ENCODE measurements at places on chromosomes 7 and 10. TPM values are rescaled to one million over a fixed set of nuclear protein-coding genes. Genes with fewer than 3 reads are reported as not detected.

The CPXM2 gene
- total RNA-seq, result not detected

The ANKRD30A gene
- total RNA-seq, result not detected

The MYO1G gene
- total RNA-seq, result 0.05 TPM

The ZMYND11 gene
- 73.6 TPM for total RNA-seq

The FBXL13 gene
- total RNA-seq, result 0.97 TPM

The CALHM3 gene
- not detected for total RNA-seq

The CCDC172 gene
- not detected for total RNA-seq

DNA sequence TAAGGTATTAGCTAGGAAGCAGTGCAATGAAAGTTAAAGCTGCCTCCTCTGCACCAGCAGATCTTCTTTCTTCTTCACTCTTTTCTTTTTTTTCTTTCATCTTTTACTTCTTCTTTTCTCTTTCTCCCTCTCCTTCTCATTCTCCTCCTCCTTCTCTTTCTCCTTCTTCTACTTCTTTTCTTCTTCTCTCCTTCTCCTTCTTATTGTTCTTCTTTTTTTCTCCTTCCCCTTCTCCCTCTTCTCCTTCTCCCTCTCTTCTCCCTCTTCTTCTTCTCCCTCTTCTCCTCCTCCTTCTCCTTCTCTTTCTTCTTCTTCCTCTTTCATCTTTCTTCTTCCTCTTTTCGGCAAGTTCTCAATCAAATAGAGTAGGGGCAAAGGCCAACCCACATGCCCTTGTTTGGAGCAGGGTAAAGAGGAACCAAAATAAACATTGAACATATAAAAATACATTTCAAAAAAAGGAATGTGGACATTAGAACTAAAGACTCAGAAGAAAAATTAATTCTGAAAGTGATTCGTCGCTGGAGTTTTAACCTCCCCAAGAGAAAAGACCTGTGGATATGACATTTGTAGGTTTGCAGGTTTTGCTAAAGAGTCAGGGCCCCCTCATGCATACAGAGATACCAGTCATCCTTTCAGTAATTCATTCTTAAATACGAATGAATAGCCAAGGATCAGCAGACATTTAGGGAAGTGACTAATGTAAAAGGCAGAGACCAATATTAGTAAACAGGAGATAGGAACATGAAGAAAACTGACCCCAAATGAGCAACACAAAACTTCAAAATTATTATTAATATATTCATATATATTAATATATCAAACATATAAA is 93.0 kb upstream of the RSU1 start:
- DNase-seq, result no peak

DNA sequence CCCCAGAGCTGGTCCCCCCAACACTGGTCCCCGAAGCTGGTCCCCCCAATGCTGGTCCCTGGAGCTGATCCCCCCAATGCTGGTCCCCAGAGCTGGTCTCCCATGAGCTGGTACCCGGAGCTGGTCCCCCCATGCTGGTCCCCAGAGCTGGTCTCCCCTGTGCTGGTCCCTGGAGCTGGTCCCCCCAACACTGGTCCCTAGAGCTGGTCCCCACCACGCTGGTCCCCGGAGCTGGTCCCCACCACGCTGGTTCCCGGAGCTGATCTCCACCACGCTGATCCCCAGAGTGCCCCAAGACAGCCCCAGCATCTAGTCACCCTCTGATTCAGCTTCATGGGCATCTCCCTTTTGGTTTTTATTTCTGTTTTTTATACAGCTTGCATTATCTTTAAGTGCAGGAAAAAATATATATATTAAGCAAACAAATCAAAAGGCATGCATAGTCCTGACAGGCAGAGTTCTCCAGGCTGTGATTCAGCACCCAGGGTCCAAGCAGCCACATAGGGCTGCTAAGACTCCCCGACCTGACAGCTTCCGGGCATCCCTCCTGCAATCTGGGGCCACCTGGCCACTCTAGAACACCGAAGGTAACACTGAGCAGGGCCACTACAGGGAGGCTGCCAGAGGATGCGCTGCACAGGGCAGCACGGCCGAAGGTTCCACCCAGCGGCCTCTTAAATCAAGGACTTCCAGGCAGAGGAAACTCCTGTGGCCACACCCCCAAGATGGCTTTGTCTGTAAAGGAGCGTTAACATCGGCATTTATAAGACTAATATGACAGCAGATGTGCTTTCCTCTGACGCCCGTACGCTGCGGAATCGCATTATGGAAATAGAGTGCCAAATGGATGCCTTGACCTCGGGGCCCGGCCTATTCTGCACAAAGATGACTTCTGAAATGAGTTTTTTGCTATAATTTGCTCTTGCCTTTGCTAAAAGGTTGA is 215.0 kb downstream of the PTPRN2 start:
- DNase-seq, result peak; percentile 83

DNA sequence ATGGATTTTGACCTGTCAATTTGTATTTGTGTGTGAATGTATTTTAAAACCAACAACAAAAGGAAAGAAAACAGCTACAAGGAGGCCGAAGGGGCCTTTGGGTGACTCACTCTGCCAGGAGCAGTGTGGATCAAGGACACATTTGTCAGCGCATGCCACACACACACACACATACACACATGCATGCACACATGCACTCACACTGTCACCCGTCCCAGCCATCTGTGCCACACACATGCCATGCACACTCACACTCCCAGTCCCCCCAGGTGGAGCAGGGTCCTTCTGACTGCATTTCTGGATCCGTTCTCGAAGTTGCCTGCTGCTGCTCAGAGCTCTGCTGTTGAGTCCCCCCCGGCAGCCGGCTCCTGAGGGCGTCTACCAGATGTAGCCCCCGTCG is 26.0 kb downstream of the SPOCK2 start:
- DNase-seq, result no peak

DNA sequence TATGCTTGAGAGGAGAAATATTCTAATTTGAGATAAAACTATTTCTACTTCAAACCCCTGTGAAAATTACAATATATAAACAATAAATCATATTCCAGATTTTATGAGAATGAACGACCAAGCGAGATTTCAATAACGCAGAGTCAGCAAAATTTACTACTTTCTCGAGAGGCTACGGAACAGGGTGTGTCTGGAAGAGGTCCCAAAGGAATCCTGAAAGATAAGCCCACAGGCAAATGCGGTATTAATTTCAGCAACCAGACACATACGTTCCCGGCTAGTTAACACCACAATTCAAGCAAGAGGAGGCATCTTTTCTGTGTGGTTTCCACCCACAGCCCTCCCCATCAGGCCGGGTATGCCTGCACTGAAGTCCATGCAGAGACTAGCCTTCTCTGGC is 26.4 kb downstream of the BEND7 start:
- no peak for DNase-seq

- DNase-seq, result no peak
Measured at GRCh38 chr7:91295576-91295975, 31.3 kb downstream of the FZD1 start.

- no peak for DNase-seq
Measured at GRCh38 chr7:121313793-121314676, 14.8 kb upstream of the WNT16 start.

DNA sequence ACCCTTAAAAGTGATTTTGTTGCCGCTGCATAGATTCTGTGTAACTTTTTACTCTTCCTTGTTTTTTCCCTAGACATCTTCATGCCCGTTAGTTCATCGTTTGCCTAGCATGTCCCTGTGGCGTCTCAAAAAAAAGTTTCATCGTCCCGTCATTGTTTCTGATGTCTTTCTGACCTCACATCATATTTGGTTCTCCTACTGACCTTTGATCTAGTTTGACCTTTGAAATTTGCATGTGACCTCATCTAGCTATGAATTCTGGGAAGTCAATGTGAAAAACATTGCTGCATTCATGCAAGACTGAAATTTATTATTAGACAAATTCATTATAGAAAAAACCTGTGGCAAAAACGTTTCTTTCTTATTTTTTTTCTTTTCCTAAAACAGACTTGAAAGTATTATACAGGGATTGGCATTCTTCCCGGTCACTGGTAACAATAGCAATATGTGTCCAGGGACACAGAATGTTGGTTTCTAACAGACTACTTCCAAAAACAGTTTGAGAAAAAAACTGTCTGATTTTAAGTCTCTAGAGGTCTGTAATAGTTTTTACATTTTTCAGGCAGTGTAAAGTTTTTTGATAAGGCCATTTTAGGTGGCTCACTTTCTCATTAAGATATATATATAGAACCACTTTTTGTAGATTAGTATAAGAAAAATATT is 280.9 kb downstream of the USP6NL start:
- no peak for DNase-seq

DNA sequence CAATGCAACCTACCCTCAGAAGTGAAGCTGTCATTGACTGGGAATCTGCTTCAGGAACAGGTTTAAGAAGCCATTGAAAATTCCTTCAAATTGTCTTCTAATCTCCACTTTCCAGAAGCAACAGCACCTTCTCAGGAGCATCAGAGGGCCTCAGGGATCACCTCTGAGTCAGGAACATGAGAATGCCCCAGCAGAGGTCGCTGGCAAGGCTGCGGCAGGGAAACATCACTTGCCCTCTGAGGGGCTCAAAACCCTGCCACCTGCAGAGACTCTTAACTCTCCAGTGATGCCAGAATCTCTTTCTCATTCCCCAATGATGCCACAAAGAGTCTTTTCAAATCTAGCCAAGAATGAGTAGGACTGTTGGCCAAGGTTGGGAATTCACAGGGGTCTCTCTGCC is 5.9 kb upstream of the MAPK8 start:
- DNase-seq, result no peak

DNA sequence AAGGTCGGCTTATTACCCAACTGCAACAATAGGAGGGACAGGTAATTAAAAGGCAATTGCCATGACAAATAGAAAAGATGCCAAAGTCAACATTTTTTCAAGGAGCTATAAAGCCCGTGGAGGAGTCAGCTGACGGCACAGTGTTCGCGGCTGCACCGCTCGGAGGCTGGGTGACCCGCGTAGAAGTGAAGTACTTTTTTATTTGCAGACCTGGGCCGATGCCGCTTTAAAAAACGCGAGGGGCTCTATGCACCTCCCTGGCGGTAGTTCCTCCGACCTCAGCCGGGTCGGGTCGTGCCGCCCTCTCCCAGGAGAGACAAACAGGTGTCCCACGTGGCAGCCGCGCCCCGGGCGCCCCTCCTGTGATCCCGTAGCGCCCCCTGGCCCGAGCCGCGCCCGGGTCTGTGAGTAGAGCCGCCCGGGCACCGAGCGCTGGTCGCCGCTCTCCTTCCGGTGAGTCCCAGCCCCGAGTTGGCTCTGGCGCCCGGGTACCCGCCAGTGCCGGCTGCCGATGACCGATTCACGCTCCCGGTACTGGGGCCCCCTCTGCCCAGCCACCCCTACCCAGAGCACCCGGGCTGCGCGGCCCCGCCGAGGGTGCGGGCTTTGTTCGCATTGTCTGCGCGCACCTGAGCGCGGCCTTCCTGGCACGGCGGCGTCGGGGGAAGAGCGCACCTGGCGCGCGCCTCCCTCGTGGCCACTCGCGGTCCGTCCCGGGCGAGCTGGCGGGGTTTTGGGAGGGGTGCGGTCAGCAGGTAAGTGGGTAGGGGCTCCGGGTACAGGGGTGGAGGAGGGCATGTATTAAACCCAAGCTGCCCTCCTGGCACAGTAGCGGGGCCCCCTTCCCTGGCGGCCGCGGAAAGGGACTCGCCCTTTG is at the start of gene VWA2:
Gene VWA2 (plus strand): TSS at position 138 of the 877 bp plus-strand sequence. CDS start 9,460 bp downstream, outside the sequence.
- no peak for DNase-seq

- DNase-seq, result no peak
Measured at GRCh38 chr7:78099715-78100394, 301.3 kb downstream of the PHTF2 start.

- no peak for DNase-seq
Measured at GRCh38 chr10:44966129-44966815, 6.7 kb downstream of the RASSF4 start.

DNA sequence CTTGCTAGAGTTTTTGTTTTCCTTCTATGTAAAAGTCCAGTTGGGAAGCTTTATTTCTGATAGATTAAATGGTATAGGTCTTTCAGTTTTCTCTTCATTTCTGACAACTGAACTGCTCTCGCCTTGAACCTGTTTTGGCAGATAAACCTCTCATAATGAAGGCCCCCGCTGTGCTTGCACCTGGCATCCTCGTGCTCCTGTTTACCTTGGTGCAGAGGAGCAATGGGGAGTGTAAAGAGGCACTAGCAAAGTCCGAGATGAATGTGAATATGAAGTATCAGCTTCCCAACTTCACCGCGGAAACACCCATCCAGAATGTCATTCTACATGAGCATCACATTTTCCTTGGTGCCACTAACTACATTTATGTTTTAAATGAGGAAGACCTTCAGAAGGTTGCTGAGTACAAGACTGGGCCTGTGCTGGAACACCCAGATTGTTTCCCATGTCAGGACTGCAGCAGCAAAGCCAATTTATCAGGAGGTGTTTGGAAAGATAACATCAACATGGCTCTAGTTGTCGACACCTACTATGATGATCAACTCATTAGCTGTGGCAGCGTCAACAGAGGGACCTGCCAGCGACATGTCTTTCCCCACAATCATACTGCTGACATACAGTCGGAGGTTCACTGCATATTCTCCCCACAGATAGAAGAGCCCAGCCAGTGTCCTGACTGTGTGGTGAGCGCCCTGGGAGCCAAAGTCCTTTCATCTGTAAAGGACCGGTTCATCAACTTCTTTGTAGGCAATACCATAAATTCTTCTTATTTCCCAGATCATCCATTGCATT is 27.1 kb downstream of the MET start:
- no peak for DNase-seq

- no peak for DNase-seq
Measured at GRCh38 chr10:22621726-22622125, 92.7 kb downstream of the PIP4K2A start.

Data from chondrocyte (in vitro differentiated cells).